ENCODE measurements at places on chromosomes 4 and X.

- DNase-seq = peak; percentile 29
These were observed 177.7 kb upstream of the PPARGC1A start for GRCh38 chr4:24067367-24068193.

- no peak for DNase-seq
These were observed 15.1 kb upstream of the TNIP2 start for GRCh38 chr4:2771264-2771663.

GRCh38 chrX:101362116-101362515 is 13.6 kb upstream of the TIMM8A start:
- DNase-seq = no peak

- no peak for DNase-seq
These were observed 4.0 kb downstream of the CDKN2AIP start for GRCh38 chr4:183448436-183448835.

DNA sequence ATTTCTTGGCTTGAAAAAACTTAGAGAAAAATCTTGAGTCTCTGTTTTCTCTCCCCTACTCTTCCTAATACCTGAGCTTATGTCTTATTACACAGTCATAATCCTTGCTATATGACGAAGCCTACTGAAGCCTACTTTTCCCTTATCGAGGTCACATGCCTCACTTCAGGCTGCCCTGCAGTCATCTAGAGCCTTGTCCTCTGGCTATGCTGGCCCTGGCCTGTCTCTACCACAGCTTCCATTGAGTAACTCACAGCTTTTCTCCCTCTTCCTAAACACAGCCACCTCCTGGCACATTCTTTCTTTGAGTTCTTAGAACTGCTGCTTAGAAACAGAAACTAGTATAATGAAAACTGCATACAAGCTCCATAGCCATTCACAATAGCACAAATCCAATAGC is 1698.3 kb downstream of the STIM2 start:
- DNase-seq = no peak

DNA sequence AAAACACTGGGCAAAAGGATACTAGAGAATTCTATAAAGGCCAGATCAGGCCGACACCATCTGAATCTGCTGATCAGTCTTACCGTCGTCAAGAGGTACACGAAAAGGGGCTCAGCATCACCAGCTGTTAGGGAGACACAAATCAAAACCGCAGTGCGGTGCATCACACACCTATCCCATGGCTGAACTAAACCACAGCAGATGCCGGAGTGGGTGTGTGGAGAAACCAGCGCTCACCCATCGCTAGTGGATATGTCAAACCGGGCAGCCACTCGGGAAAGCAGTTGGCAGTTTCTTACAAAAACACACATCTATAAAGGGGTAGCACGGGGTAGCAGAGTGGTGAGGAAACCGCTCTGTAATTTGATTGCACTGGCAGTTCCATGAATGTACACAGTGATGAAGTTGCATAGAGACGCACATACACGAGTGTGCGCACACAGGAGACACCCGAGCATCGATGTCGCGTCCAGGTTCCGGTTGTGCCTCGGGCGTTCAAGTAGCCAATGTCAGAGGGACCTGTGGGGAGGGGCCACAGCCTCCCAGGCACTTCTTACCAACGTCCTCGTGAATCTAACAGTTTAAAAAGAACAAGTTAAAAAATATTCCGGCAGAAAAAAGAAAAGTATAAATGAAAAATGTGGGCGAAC is 23.1 kb upstream of the CCNQ start:
- no peak for DNase-seq

- DNase-seq = peak; percentile 15
These were observed 25.9 kb downstream of the CFAP299 start for GRCh38 chr4:80361329-80361900.

DNA sequence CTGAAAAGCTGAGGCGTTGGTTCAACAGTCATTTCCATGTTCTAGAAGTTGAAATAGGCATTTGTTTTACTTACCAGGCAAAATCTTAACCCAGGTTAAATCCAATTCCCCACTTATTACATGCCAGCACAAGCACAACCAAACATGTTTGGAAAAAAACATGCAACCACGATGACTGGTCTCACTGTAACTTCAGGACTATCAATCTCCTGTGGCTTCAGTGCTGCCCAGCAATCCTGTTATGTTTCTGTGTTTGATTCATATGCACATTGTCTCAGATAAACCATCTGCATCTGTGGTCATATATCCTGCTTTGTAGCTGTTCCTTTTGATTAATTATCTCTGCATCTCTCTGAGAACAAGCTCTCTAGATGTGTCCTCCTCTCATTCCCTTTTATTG is 28.3 kb downstream of the PRDM8 start:
- no peak for DNase-seq

DNA sequence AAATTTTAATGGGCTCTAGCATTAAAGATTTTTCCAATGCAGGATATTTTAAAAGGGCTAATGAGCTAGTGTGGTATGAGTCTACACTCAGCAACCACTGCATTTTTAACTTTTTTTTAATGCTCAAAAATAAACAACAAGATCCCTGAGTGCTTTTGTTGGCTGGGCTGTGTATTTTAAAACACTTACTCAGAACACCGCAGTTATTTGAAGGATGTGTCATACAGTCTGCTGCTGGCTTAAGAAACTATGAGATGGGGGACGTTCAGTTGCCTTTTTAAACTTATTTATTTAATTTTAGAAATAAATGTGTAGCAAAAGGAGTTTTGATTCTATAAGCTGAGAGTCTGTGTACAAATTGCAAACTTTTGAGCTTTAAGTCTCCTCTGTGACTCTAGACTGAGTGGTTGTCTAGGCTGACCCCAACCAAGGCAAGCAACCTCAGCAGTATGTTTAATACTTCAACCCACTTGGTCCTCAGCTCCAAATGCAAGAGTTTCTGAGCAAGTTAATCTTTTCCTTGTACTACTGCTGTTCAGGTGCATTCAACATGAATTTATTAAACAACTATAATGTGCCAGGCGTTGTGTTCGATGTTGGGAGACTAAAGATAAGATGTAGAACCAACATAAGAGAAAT is 278.6 kb upstream of the DIPK2B start:
- no peak for DNase-seq

DNA sequence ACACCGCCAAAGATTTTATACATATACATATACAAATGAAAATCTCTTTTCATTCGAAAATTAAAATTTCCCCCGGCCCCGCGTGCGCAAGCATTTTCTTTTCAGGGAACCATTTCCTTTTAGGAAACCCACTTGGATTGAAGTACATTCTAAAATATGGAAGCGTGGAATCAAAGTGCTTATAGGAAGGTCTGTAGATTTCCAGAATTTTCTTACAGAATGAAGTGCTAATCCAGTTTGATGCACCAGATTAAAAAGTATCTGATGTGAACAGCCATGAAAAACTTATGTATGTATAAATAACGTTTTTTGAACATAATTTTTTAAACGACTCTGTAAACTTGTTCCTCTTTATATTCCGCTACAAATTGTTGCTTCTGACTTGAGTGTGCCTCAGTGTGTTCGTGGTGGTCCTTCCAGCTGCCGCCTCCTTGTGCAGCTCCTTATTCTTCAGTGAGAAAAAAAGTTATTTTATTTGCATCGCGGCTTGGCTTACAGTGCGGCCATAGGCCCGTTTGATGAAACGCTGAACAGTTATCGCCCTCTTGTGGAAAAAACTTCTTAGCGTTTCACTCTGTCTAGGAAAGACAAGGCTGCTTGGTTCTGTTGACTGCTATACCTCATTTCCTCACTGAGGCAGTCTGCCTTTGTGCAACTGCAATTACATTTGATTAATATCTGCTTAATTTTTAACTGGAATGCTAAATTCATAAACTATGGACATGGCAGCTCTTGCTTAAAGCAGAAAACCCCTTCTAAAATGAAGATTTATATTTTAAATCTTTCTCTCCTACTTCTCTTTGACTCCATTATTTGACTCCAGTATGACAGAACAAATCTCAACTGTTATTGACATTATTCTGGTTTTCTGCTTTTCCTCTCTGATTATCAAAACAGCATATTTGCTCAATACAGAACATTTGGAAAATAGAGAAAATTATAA is 4.7 kb upstream of the NKX6-1 start:
- DNase-seq = peak; percentile 74

DNA sequence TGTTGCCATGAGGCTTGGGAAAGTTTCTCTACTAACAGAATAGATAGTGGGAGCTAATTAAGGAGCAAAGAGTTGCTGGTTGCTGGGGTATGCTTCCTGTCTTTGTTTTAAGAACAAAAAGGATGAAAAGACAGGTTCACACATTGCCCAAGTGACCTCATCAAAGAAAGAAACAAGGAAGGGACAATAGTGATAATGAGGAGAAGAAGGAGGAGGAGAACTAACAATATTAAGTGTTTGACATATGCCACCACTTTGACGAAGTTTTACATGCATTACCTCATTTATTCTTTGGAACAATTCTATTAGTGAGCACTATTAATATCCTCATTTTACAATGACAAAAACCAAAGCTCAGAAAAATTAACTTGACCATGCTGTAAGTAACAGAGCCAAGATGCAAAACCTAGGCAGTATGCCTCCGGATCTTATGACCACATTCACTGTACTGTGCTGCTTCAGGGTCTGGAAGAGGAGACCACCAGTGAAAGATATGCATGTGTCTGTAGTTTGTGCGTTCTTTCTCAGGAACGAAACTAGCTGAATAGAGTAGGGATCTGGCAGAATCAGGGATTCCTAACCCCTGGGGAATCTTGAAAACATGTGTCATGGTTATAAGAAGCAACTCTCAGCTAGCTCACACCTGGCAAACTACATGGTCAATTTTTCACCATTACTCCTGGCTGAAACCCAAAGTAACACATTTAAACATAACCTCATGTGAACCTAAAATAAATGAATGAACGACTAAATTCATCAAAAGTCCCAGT is 83.8 kb downstream of the MOSPD2 start:
- DNase-seq = peak; percentile 22

DNA sequence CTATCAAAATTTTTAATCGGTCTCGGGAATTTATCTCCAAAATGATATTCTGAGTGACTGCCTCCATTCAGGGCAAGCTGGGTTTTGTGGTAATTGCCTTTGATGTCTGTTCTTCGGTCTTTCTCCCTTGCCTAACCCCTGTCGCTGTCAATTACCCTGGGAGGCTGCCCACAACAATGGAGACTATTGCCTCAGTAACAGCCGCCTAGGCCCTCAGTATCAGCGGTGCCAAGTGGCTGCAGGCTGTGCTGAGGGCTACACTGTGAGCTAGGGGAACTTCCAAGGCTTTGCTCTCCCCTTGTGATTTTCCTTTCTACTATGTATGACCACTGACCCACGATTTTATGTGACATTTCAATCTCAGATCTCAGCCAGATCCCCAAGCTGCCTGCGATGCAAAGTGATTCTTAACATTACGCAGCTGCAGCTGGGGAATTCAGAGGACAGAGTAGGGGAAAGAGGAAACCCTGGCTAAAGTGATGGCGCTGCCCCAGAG is 36.3 kb upstream of the REST start:
- DNase-seq = peak; percentile 58

DNA sequence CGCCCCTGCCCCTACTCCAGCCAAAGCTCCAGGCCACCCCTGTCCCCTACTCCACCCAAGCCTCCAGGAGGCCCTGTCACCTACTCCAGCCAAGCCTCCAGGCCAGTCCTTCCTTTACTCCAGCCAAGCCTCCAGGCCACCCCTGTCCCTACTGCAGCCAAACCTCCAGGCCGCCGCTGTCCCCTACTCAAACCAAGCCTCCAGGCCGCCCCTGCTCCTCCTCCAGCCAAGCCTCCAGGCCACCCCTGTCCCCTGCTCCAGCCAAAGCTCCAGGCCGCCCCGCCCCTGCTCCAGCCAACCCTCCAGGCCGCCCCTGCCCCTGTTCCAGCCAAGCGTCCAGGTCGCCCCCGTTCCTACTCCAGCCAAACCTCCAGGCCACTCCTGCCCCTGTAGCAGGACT is 5.1 kb upstream of the ASMT start:
- no peak for DNase-seq

DNA sequence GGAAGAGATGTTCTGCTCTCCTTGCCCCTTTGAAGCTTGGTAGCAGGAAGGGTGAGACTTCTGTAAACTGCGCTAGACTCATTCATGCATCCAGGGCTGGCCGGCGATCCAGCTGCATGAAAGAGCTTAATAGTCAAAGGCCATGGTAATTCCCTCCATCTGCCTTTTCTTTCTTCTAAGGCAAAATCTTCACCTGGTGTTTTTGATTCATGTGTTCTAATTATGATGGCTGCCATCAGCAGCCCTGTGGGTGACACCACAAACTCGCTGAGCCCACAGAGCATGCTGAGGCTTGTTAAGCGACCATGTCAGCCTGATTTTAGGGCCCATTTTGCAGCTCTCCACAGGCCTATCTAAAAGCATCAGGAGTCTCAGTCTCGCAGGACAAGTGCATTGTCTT is 450.1 kb upstream of the TENM3 start:
- DNase-seq = no peak

DNA sequence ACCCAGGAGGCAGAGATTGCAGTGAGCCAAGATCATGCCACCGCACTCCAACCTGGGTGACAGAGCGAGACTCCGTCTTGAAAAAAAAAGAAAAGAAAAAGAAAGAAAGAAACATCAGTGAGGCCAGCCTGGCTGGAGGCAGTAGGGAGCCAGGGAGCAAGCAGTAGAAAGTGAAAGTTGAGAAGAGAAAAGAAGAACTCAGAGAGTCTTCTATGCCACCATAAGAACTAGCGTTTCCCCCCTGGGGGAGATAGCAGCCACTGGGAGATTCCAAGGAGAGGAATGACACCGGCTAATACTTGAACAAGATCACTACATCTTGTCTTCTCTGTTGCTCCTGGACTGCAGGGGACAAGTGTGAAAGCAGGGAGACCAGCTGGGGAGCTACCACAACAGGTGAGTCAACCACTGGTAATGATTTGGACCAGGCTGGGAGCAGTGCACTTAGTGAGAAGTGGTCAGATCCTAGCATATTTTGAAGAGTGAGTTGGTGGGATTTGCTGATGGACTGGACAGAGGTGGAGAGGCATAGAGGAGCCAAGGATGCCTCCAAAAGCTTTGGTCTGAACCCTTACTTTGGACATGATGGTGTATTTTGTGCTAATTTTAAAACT is 33.4 kb downstream of the SLC2A9 start:
- DNase-seq = no peak

- no peak for DNase-seq
These were observed 97.1 kb downstream of the AFF1 start for GRCh38 chr4:87031920-87032319.

DNA sequence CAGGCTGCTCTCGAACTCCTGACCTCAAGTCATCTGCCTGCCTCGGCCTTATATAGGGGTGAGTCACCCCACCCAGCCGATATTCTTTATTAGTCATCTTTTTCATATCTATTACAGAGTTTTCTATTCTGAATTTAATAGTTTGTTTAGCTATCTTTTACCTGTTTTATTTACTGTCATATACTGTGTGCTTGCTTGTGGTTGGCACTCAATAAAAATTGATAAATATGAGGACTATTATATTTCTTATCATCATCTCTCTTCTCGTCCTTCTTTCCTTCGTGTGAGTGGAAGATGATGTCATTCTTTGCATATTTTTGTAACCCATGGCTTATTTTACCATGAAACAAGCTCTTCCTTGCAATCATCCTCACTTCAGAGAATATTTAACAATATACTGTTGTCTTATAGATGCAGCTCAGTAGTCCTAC is 265.5 kb downstream of the ARHGAP24 start:
- no peak for DNase-seq

- no peak for DNase-seq
These were observed 18.9 kb upstream of the SEPTIN11 start for GRCh38 chr4:76930685-76931084.

GRCh38 chr4:108117418-108118182 is 51.1 kb downstream of the LEF1 start:
- DNase-seq = no peak

GRCh38 chrX:41621222-41621723 is 67.5 kb upstream of the GPR34 start:
- DNase-seq = no peak

Data from hindlimb muscle (tissue), 1 donor.